Stimulated activated CD8-positive, alpha-beta memory T cell treated with anti-CD3 and anti-CD28 coated beads, Interleukin-2, amount 100 ng/mL, for 1 hour (primary cell): ENCODE measurements at places on chromosomes 3 and 15.

- no peak for DNase-seq
Measured at GRCh38 chr3:42991341-42992315, 12.5 kb downstream of the GASK1A start.

DNA sequence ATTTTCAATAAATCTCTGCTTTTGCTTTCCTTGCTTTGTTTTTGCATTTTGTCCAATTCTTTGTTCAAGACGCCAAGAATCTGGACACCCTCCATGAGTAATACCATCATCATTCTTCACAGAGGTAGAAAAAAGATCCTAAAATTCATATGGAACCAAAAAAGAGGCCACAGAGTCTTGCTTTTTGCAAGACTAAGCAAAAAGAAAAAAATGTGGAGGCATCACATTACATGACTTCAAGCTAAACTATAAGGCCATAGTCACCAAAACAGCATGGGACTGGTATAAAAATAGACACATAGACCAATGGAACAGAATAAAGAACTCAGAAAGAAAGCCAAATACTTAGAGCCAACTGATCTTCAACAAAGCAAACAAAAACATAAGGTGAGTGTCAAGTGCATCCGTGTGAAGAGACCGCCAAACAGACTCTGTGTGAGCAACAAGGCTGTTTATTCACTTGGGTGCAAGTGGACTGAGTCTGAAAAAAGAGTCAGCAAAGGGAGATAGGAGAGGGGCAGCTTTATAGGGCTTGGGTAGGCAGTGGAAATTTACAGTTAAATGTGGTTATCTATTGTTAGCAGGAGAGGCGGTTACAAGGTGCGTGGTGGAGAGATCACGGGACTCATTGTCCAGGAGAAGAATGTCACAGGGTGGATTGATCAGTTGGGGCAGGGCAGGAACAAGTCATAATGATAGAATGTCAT, 10.9 kb downstream of the STRIT1 start:
- no peak for DNase-seq

- no peak for DNase-seq
Measured at GRCh38 chr3:50170689-50171088, 15.6 kb downstream of the SEMA3F start.

- DNase-seq: no peak
Measured at GRCh38 chr3:77917225-77917624, 877.3 kb downstream of the ROBO2 start.

DNA sequence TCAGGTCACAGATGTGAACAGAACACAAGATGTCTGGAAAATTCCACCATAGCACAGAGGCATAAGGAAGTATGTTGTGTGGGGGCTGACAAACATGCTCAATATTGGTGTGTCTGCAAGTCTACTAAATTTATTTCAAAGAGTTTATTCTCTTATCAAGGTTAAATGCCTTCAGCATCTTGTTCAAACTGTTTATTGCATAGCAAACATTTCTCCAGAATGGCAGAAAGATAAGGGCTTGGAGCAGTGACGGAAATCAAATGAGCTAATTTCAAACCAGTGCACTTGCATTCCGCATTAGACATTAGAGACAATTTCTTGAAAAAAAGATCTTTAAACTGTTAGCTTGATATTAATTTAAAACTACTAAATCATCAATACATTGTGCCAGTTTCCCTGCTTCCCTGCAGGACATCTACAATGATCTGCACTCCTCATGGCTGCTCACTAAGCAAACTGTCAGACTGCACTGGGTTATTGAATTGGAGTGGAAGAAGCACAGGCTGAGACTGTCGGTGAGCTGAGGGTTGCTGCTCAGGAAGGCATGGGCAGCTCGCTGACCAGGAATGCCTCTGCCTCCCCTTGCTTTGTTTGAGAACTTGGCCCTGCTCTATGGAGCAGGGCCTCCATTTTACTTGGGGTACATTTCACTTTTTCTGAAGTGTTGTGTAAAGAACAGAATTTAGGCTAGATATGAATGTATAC, 89.4 kb downstream of the KCNAB1 start:
- no peak for DNase-seq

GRCh38 chr3:149902498-149903139, 68.1 kb downstream of the PFN2 start:
- DNase-seq: no peak

GRCh38 chr3:14440168-14440518, 37.7 kb downstream of the SLC6A6 start:
- no peak for DNase-seq

GRCh38 chr3:140924097-140924873, 17.4 kb upstream of the SLC25A36 start:
- DNase-seq: no peak

DNA sequence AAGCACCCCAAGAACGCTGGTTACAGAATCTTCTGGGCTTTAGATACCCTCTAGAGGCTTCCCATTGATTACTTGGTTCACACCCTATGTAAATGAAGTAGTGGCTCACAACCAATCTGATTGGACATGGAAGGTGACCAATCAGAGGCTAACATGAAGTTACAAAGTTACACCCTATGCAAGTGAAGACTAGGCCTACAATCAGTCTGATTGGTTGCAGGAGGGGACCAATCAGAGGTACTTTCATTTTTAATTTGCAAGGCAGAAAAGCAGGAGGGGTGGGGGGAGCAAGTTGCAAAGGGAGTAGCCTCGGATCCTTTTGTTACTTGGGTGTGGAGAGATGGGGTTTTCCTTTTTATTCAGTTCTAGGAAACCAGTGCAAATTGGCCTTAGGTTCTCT, 11.1 kb upstream of the RTP2 start:
- DNase-seq: no peak

GRCh38 chr3:31356941-31357340, 175.8 kb upstream of the STT3B start:
- no peak for DNase-seq

DNA sequence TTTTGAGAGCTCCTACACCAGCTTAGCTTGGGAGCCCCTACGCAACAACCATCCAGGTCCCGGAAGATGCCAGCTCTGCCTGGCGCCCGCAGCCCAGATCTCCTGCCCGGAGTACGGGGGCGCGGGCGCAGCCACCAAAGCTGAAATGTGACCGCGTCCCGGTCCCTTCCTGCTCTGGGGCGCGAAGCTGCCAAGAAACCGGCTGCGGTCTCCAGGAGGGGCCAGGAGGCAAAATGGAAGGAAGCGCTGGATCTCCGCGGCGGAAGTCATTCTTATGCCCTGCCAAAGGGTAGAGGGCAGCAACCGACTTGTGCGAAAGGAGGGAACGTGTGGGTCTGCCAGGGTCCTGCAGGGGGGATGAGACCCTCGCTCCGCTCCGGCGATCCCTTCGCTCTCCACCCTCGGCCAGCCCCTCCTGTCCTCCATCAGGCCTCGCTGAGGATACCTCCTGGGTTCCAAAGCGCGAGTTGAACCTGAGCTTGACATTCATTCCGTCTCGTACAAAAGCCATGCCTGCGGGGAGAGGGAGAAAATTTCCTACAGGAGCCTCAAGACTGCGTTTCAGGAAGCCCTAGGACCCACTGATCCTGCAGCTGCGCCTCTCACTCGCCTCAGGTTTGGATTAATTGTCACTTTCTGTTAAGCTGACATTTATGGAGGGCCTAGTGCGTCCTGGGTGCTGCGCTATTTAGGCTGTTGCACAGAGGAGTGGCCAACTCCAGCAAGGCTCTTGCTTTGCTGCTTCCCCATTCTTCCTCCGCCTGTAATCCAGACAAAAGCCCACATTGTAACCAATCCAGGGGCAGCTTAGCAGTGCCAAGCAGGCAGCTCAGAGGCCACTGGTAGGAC, 98.3 kb upstream of the VGLL3 start:
- DNase-seq: no peak

- no peak for DNase-seq
Measured at GRCh38 chr3:36903119-36903882, 41.6 kb downstream of the TRANK1 start.

GRCh38 chr15:24766511-24767133, 91.0 kb downstream of the NPAP1 start:
- no peak for DNase-seq

DNA sequence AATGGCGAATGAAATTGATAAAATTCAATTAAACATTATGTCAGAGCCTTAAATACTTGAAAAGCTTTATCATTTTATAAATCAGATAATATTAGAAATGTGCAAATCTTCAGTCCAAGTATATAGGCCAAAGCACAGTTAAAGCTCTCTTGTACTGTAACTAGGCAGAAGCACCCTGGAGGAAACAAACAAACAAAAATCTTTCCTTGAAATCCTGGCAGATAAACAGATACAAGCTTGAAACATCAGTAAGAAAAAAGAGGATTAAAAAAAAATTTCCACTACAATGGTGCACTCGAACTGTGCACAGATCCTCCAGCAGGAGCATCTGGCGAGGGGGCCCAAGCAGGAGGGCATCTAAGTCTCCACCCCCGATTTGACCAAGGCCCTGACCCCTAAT, 166.6 kb downstream of the PLD1 start:
- no peak for DNase-seq

GRCh38 chr15:74399100-74399499, 31.7 kb upstream of the CYP11A1 start:
- DNase-seq: no peak

- no peak for DNase-seq
Measured at GRCh38 chr3:53830944-53831343, 15.3 kb downstream of the CHDH start.

- no peak for DNase-seq
Measured at GRCh38 chr15:64647367-64647766, 128.0 kb downstream of the RBPMS2 start.

DNA sequence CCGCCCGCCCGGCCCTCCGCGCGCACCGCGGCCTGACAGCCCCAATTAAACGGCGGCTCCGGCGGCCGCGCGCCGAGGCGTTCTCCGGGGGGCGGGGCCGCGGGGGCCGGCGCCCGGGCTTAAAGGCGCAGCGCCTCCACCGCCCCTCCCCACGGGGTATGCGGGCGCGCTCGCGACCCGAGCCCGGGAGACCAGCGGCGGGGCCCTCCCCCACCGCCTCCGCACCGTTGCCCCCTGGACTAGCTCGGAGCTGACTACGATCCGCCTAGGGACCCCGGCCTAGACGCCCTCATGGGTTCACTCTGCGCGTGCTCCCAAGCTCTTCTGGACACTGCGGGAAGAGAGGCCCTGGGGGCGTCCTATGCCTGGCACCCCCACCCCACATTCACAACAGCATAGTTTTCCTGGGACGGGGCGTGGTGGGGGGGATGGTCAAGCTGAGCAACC, at the start of gene DUSP7:
Gene DUSP7 (minus strand): TSS at position 51 of the 447 bp plus-strand sequence. CDS start 205 bp downstream, outside the sequence.
- DNase-seq: peak; percentile 55

DNA sequence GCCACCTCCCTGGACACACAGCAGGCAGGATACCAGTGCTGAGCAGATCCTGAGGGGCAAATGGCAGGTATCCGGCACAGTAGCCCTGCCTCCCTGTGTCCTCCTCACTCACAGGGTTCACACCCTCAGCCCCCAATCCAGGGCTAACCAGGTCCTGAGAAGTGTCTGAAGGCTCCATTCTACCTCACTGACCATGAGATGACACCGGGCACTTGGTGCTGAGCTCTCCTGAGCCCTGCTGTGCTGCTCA, 115.4 kb upstream of the ATP2B2 start:
- DNase-seq: no peak
